ENCODE measurements at places on chromosomes 4 and X.

DNA sequence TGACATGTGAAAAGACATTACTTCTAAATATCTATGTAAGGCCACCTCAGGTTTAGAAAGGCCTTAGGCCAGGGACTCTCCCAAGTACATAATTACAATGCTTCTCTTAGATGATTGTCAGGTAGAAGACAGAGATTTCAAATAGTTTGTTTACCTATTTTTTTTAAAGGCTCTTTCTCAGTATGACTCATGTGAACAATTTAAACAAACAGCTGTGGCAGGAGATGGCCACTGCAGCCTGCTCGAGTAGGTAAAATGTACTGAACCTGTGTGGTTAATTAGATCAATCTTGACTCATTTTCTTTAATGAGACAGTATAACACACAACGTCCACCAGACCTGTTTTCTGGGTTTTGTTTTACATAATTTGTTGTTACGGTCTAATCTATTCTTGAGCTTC, 50.2 kb downstream of the LEF1 start:
- peak; percentile 1 for DNase-seq

DNA sequence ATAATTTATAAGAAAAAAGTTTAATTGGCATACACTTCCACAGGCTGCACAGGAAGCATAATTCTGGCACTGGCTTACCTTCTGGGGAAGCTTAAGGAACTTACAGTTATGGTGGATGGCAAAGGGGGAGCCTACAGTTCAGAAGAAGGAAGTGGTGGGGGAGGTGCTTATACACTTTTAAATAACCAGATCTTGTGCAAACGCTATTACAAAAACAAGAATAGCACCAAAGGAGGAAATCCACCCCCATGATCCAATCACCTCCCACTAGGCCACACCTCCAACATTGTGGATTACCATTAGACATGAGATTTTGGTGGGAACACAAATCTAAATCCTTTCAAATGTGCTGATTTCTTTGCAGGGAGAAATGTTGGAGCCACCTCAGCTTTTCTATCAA, 287.7 kb downstream of the CPXCR1 start:
- no peak for DNase-seq

DNA sequence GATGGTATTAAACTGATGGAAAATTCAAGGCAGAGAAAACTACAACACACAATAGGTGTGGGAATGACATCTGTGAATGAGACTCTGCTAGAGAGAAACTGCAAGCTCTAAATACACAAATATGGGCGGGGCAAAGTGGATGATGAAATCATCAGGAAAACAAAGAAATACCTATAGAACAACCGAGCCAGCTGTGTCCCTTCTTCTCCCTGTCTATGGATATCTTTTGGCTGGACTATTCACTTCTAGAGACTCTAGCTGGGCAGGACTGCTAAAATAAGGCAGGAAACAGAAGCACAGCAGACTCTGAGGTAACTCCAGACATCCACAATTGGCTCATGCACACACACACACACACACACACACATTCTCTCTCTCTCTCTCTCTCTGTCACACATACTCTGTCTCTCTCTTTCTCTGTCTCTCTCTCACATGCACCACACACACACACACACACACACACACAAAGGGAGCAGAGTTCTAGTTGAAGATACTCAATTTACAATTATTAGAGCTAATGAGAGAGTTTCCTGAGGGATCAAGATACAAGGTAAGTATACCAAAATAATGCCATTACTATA, 27.2 kb upstream of the EDNRA start:
- no peak for DNase-seq

- no peak for DNase-seq
Observed at GRCh38 chr4:18075823-18076433, 54.4 kb upstream of the LCORL start.

- DNase-seq = no peak
Observed at GRCh38 chr4:173237762-173238161, 69.2 kb downstream of the GALNT7 start.

DNA sequence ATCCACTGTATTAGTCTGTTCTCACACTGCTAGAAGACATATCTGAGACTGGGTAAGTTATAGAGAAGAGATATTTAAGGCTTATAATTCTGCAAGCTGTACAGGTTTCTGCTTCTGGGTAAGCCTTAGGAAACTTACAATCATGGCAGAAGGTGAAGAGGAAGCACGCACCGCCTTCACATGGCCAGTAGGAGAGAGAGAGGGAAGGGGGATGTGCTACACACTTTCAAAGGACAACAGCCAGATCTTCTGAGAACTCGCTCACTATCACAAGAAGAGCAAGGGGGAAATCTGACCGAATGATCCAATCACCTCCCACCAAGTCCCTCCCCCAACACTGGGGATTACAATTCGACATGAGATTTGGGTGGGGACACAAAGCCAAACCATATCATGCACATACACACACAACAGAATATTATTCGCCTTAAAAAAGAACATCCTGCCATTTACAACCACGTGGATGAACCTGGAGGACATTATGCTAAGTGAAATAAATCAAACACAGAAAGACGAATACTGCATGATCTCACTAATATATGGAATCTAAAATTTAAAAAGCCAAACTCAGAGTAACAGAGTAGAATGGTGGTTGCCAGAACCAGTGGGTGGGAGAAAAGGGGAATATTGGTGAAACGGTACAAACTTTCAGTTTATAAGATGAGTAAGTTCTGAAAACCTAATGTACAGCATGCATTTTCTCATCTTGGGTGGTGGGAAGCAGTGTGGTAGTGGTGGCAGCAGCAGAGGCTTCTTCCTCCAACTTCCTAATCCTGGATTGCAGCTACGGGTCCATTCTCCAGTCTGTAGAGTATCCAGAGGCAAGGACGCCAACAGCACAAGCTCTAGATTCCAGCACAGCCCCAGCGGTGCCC, 12.8 kb downstream of the FRYL start:
- no peak for DNase-seq

GRCh38 chr4:26622913-26623312, 39.0 kb downstream of the TBC1D19 start:
- DNase-seq = no peak

DNA sequence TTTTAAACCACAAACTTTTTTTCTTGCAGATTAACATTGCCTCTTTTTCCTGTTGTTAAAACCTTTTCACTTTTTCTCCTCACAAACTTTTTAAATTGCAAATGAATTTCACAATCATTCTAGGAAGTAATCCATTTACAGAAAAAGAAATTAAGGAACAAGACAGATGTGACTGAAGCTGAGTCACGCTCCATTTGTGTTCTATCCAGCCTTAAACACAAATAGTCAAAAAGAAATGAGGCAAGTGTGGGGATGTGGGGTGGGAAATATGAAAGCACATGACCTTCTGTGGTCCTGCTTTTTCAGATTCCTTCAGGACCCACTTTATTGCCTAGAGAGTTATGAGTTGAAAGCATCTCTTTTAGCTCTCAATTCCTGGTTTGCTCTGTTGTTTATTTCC, 197.0 kb downstream of the ADGRL3 start:
- no peak for DNase-seq

GRCh38 chrX:84487365-84488353, 14.6 kb downstream of the HDX start:
- no peak for DNase-seq

GRCh38 chr4:140603286-140603685, 34.5 kb upstream of the UCP1 start:
- DNase-seq = no peak

GRCh38 chr4:153513596-153513995, 47.4 kb downstream of the TMEM131L start:
- no peak for DNase-seq

GRCh38 chr4:62004881-62005280, 804.8 kb downstream of the ADGRL3 start:
- DNase-seq = no peak

DNA sequence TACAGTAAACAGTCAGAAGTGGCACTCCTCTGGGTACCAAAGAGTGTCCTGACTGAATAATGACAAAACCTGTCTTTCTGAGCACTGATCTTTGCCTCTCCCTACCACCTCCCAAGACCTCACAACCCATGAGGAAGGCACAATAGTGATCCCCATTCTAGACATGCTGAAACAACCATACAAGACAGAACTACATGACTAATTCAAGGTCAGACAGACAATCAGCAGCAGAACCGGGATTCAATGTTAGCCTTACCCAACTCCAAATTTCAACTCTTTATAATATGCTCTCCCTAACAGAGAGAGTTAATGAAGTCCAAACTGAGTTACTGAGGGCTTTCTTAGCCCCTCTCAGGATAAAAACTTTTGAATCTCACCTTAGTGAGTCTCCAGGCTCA, 71.0 kb downstream of the IRF2 start:
- no peak for DNase-seq

- DNase-seq = no peak
Observed at GRCh38 chrX:8846266-8846665, 45.1 kb upstream of the FAM9A start.

DNA sequence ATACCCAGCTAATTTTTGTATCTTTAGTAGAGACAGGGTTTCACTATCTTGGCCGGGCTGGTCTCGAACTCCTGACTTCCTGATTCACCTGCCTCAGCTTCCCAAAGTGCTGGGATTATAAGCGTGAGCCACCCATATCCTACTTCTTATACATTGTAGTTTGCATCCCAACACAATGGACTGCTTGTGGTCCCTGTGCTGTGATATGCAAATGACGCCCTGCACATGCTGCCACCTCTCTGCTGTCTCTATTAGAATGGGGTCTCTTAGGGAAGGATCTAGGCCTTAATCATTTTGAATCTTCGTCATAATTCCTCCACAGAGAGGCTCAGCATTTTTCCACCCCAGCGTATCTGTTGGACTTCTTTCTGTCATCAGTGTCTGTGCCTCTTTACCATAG, 595.9 kb downstream of the ADGRL3 start:
- DNase-seq = no peak

DNA sequence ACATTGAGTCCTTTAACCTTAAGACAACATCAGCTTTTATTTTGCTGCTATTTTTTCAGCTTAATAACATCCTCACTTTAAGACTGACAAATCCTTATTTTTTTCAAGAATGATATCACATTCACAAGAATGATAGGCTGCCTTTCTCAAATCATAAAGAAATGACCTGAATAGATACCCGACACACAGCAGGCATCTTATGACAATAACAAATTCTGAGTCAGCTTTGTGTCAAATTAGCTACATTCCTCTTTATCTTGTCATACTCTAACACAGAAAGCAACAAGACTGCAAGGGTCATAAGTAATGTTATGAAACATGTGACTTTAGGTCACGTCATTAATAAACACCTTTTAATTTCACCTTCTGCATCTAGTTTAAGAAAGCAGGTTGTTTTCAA, 2387.6 kb downstream of the PCDH7 start:
- no peak for DNase-seq

DNA sequence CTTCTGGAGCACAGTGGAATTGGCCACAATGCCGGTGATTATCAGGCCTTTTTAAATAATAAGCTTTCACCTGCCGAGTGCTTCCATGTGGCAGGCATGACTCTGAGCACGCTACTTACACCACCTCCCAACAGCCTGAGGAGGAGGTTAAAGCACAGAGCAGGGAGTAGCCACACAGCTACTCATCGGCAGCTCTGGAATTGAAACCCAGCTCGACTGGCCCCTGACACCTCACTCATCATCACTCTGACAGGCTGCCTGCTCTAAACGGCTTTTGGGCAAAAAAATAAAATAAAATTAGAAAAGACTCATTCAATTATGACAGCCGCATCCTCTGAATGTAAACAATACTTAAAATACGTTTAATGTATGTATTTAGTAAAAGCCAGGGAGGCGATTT, 326.4 kb upstream of the NOCT start:
- DNase-seq = no peak

DNA sequence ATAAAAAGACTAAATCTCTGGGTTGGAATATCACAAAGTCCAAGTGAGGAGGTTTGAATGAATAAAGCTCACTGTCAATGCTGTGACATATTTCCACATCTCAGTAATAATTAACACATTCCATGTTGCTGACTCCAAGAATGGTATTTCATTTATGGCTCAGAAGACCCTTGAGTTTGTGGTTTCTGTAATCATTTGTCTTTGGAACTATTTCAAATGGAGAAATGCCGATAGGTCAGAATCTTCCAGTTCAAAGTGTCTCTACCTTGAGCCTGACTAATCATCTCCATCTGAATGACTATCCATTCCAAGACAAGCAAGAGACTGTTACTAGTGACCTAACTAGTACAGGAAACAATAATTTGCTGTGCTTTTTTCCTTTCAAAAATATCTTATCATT, 24.2 kb upstream of the SLC2A9 start:
- no peak for DNase-seq

DNA sequence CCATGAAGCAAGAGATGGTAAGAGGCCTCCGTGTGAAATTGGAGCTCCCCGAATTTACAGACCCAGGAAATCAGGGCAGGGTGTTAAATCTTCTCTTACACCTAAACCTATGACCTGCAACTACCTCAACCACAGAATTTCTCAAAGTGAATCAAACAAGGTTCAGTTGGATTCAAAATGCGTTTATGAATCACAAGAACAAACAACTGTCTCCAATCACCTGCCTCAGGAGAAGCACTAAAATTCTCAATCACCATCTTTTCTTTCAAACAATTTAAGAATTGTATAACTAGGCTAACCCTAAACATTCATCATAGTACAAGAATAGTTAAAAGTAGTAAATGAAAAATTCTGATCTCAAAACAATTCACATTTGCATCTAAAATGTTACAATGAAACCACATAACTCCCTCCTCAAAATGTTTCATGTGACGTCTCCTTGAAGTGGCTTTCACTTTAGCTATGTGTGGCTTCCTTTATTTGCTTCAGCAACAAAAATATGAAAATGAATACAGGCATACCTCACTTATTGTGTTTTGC, 19.2 kb downstream of the PPP3CA start:
- DNase-seq = no peak

DNA sequence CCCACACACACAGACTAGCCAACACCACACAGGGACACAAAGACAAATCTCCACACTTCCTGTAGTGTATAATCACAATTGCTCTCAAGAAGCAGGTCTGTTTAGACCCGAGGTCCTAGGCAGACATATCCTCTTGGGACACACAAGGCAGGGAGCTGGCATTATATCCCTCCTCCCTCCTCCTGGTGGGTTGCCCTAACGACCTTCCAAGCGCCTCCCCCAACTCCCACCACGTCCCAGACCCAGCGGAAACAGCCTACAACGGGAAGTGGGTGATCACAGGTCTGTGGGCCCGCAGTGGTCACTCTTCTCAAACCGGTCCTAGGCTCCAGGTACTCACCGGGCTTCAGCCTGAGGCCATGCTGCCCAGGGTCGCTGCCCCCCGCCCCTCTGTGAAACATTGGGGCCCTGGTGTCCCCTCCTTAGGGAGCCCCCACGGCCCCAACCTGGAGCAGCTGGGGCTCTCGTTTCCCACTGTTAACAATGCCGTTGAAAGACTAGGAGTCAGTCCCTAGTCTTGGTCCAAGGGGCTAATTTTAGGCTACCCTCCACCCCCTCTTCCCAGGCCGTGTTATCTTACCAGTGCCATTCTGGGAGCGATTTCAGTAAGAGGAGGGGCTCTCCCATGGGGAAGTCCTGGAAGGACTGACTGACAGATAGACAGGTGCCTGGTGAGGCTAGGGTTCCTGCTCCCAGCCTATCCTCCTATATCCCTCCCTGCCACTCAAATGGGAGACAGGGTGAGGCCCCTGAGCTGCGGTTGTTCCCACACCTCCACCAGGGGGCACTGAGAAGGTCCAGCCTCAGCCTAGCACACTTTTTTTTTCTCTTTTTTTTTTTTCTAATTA, at the start of gene ASB12:
TSS of gene ASB12 (minus strand) at position 485 of the 848 bp plus-strand sequence. CDS start 4,957 bp downstream, outside the sequence.
- DNase-seq = no peak

- DNase-seq = no peak
Observed at GRCh38 chr4:164551713-164552040, 202.3 kb upstream of the SMIM31 start.

All from SHP77 treated with DMSO at 0.1 percent for 48 hours (cell line).